ENCODE measurements at places on chromosomes 16 and 17.

- DNase-seq, result no peak
Measured at GRCh38 chr17:8921147-8921546, 44.4 kb downstream of the PIK3R5 start.

GRCh38 chr16:51151435-51151960, 428 bp upstream of the SALL1 start:
- peak; percentile 69 for DNase-seq

GRCh38 chr16:72142476-72142875, 29.5 kb downstream of the PMFBP1 start:
- DNase-seq, result no peak

GRCh38 chr17:79681628-79682261, 49.0 kb upstream of the ENPP7 start:
- no peak for DNase-seq

DNA sequence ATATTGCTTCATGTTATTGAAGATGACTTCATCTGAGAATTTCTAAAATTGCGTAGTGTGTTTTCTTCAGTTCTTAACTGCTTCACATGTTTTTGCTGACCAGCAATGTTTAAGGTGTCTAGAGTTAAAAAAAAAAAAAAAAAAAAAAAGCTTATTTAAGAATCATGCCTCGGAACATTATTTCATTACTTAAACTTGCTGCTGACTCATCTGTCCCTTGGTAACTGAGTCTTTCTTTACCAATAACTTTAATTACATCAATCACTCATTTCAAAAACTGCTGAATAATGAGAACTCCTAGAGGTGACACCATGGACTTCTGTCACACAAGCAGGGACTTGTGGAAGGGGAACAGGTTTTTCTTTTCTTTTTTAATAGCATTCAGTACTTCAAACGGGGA, 16.2 kb downstream of the IRX5 start:
- no peak for DNase-seq

DNA sequence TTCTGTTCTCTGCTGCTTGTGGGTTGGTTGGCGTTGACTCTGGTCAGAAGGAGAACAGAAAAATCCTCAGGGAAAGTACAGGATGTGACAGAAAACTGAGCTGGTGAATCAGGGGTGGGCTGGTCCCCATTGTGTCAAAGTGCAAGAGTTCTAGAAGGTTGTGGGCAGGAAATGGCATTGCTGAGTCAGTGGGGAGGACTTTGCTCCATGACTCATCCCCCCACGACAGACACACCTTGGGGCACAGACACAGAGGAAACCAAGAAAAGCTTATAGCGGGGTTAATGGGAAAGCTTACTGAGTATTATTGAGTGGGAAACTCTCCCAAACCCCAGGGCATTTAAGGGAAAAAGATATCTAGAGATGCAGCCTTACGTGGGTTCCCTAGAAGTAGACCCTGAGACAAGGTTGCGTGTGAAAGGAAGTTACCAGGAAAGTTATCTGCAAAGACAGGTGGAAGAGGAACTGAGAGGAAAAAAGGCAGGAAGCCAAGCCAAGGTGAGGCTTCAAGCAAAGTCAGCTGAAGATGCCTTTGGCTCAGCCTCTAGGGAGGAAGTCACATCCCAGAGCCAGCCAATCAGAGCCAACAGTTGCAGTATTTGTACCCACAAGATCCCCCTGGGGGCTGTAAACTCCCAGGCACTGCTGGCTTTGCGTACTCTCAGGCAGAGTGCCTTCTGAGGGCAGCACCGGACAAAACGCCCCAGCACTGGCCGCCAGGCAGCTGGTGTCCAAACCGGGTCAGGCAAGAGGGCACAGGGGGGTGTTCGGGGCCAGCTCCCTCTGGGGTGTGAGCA, 86.4 kb downstream of the FOXL1 start:
- DNase-seq, result no peak

DNA sequence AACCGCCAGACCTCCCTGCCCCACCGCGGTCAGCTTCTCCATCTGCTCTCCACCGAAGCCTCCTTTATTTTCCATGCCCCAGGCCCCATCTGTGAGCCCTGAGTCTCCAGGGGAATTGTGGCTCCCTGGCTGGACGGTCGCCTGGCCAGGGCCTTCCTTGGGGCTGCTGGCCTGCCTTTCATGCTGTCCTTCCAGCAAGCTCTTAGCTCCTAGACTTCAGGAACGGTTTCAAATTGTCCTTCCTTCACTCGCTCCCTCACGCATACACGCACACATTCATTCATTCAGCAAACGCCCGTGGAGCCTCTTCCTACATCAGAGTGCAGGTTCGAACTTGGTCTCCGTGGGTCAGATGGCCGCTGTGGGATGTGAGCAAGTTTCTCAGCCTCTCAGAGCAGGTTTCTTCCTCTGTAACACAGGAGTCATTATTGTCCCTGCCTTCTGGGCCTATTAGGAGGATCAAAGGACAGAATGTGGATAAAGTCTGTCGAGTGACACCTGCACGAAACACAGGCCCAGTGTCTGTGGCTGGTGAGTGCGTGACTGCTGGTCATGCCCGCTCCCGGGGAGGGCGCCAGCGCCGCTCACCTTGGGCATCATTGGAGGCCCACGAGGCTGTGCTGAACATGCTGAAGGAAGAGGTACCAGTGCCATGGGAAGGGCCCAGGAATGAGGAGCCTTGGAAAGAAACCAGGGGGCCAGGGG, 18.7 kb upstream of the GSE1 start:
- no peak for DNase-seq

DNA sequence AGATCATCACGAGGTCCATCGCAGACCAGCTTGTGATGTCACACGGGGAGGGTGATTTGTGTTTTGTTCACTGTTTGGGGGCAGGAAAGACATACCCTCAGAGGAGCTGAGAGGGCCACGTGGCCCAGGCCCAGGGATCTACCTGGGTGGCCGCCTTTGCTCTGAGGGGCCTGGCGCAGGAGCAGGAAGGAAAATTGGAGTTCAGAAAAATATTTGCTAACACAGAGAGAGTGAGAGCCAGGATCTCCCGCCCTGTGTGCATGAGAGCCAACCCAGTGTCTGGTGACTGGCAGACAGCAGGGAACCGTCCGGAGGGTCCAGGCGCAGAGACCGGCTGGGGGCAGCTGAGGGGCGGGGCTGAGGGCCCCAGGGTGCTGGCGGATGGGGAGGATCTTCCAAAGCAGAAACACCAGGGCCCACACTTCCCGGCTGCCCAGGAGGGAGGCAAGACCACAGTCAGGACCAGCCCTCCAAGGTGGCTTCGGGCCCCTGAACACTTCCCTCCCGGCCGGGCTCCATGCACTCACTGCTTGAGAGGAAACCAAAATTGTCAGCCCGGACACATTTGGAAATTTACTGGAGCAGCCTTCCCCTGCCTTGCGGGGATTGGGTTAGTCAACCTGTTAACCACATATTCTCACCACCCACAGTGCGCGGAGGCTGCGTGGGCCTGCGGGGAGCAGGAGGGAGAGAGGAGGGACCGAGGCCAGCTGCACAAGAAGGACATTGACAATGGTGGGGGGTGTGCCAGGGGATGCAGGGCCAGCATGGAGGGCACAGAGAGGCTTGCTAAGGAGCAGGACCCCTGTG, 52.6 kb downstream of the RBFOX3 start:
- peak; percentile 41 for DNase-seq

DNA sequence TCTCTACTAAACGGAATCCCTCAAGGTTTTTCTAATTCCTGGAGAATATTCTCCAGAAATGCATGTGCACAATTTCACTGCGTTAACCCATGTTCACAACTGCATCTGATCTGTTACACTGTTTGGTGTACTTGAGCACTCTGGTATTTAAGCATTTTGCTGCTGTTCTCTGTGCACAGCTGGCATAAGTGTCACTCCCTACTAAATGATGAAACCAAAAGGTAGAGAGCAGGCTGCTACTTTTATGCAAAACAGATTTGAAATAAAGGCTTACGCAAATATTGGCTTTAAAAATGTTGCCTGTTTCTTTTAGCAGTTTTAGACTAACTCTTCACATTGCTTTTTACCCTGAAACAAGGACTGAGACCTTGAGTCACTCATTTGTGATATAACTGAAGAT, 41.7 kb downstream of the ESRP2 start:
- DNase-seq, result no peak

DNA sequence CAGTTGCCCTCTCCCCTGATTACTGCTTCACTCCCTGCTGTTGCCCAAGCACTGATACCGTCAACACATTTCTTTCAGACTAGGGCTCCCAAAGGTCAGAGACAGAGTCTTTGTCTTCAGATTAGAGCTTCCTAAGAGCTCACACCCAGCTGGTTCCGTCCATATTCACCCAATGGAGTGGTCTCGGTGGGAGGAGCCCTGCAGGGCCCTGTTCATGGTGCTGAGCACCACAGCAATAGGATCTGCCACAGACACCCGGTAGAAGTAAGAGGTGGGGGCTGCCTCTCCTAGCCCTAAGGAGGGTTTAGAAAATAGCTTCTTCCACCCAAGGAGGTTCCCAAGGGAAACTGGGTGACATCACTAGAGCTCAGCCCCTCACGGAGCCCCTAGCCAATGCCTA, 128.3 kb downstream of the CCDC144A start:
- peak; percentile 12 for DNase-seq

- DNase-seq, result no peak
Measured at GRCh38 chr16:85800321-85800669, 800 bp downstream of the COX4I1 start.

DNA sequence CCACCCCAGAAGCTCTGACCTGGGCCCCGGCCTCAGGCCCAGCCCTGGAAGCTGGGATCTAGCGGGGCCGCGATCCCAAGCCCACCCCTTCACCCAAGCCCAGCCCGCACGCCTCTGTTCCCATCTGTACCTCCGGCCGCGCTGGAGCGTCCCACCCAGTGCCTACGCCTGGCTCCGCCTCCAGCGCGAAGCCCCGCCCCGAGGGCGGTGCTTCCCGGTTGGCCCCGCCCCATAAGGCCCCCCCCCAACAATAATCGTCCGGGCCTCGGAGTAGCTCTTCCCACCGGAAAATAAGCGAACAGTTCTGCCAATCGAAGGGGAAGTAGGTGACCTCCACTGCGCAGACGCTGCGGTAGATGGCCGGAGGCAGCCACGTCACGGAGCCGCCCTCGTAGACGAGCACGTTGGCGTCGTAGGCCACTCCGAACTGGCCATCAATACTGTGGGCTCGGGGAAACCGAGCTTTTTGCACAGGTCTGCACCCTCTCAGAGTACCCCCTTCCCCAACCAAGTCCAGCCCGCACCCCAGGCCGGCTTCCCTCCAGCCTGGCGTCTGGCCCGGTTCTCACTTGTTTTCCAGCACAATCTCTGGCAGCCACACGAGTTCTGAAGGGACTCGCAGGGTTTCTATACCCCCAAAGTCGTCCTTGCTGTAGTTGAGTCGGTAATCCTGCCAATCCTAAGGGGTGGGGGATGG, 1.1 kb downstream of the CHRNE start:
- DNase-seq, result peak; percentile 77

- no peak for DNase-seq
Measured at GRCh38 chr17:80053102-80053501, 16.7 kb downstream of the CCDC40 start.

DNA sequence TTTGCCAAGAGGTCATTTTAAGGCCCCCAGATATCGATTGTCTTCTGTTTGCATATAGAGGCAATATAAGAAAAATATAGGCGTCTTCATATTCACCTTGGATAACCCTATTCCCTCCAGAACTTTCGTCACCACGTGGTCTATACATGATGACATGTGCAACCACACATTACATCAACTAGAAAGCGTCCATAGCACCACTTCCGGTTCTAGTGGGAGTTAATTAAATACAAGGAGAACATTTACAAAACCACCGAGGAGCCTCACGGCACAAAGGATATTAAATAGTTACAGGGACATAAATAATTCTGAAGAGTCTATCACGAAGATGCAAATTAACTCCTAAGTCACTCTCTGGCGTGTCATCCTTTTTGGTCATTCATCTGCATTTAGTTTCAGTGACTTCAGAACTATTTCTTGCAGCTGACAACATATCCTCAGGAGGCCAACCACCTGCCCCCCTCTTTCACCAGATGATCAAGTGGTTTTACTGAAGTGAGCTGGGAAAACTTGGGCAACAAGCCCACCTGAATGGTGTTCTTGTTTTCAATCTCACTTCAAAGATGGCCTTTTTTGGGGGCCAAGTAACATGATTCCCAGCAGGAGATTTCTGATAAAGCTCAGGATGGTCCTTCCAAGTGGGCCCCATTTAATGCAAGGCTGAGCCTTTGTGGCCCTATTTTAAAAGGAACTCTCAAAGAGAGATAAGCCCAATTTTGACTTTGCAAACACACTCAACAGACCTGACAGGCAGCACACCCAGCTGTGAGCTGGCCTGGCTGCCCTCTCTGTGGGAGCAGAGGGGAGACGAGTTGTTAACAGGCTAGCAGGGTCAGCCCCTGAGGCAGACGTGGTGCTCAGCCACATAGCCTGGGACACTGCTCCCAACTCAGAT, 15.3 kb downstream of the CMTM3 start:
- no peak for DNase-seq

DNA sequence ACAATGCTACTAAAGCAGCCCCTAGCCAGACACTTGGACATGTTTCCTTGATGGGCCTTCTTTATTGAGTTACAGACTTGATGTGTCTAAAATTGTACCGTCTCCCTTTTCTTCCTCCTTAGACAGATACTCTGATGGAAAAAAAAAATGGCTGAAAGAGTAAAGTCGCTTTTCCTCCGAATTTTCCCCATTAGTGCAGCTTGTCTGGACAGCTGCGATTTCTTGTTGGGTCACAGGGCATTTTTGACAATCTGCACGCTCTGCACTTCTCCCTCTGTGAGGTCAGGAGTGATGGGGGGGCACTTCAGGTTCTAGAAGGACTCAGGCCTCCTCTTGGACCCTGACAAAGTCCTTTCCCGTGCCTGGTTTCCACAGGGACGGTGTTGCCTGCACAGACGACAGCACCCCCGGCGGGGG, 968 bp upstream of the PRKAR1A start:
- no peak for DNase-seq

DNA sequence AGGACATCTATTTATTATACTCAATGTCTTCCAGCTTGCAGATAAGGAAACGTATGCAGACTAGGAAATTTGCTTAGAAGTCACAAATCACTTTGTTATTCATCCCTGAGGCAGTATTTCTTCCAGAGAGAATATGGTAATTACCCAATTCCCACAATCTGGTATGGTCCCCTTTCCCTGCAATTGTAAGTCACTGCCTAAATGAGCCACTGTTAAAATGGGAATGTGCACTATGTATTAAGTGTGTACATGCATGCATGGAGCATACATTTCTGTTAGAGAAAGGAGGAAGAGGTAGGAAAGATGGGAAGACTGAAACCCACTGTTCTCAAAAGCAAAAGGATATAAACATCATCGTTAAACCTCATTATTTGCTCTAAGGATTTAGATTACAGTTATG, 10.0 kb downstream of the NUFIP2 start:
- DNase-seq, result no peak

Measured in femur (tissue), 1 donor.